ENCODE measurements at places on chromosomes 2 and 18. TPM values are rescaled to one million over a fixed set of nuclear protein-coding genes. Genes with fewer than 3 reads are reported as not detected.
A peak's percentile ranks its signal among the peaks of the same experiment; 100 is the strongest.

GRCh38 chr2:165307317-165307716 lies 68.1 kb downstream of the SCN2A start:
- no peak for DNase-seq

GRCh38 chr2:173043476-173043875 lies 32.2 kb upstream of the MAP3K20 start:
- DNase-seq = no peak

GRCh38 chr2:180735799-180736198 lies 244.6 kb upstream of the UBE2E3 start:
- DNase-seq = no peak

GRCh38 chr2:55923091-55923981 lies at the start of gene EFEMP1:
Gene EFEMP1 (minus strand): TSS chr2:55923782. CDS start chr2:55922440, 1,342 bp downstream.
- DNase-seq = peak; percentile 48

GRCh38 chr2:187360286-187360685 lies 87.8 kb downstream of the CALCRL start:
- DNase-seq = no peak

DNA sequence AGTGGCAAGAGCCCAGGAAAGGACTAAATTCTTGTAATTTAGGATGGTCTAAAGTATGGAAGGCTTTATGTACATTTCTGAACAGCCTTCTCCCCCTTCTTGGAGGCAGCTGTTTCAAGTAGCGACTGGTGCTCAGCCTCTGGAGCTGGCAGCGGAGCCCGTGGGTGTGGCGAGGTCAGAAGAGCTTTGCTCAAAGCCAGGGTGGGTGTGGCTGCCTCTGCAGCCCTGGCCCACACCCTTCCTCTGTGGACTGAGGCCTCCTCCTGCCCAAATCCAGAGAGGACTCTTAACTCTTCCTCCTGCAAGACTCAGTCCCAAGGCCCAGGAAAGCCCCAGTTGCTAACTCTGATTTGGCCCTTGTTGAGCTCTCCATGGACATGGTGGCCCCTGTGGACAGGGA lies 202.1 kb upstream of the REV1 start:
- no peak for DNase-seq

The GNAL gene
- 20.4 TPM for total RNA-seq

The AFF3 gene
- total RNA-seq = 20.9 TPM

The HTR2B gene
- not detected for total RNA-seq
